ENCODE measurements at places on chromosomes 7 and 10.
A peak's percentile ranks its signal among the peaks of the same experiment; 100 is the strongest.

- DNase-seq = peak; percentile 98
Observed at GRCh38 chr10:114173921-114174694, at the start of gene CCDC186. CCDC186 (minus strand) TSS chr10:114174203; CDS start chr10:114163268, 10,935 bp downstream.

GRCh38 chr10:62231371-62231770 is 37.3 kb downstream of the RTKN2 start:
- no peak for DNase-seq

GRCh38 chr7:147423875-147424274 is 1166.7 kb upstream of the C7orf33 start:
- DNase-seq = no peak

DNA sequence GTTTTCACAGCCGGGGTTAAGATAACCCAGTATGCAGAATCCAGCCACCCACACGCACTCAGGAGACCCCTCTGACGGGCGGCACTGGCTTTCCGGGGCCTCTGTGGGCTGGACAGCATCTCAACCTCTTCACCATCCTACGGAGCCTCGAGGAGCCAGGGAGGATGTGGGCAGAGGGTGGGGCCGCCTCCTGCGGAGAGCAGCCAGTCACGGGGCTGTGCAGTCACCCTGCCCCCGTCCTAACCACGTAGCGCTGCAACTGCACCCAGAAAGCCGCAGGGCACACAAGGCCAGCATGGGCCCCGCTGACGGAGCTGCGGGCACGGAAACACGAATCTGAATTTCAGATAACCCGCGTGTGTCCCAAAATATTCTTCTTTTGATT is 270.3 kb downstream of the ELFN1 start:
- DNase-seq = peak; percentile 79

DNA sequence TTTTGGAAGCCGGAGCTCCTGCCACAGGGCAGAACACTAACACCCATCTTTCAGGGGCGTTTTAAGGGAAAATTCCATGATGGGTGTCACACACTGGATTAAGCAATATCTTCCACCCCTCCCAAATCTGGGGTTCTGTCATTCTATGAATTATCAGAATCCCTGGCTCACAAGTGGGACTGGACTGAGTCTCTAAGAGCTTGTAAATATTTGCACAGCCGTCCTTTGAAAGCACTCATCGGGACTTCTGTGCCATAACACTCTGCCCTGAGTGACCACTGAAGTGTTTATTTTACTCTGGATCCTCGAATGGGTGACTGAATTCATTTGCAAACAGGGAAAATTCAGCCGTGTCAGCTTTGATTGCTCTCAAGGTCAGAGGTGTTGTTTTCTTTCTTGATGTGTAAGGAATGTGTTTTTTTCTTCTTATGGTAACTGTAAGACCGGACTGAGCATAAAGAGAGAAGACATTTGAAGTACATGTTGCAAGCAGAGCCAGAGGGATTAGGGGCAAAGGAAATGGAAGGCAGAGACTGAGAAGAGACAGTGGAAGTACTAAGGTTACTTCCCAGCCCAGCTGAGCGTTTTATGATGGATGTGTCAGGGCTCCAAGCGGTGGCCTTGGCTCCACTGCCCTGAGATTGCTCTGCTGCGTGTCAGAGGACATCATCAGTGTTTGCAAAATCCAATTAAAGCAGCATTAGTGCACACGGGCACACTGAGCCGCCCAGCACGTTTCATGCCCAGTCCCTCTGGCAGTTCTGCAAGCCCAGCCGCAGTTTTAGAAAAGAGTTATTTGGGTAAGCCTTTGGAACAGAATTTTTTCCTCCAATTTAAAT is 17.7 kb upstream of the GTPBP4 start:
- no peak for DNase-seq

GRCh38 chr7:33743594-33743993 is 161.7 kb upstream of the BMPER start:
- DNase-seq = no peak

DNA sequence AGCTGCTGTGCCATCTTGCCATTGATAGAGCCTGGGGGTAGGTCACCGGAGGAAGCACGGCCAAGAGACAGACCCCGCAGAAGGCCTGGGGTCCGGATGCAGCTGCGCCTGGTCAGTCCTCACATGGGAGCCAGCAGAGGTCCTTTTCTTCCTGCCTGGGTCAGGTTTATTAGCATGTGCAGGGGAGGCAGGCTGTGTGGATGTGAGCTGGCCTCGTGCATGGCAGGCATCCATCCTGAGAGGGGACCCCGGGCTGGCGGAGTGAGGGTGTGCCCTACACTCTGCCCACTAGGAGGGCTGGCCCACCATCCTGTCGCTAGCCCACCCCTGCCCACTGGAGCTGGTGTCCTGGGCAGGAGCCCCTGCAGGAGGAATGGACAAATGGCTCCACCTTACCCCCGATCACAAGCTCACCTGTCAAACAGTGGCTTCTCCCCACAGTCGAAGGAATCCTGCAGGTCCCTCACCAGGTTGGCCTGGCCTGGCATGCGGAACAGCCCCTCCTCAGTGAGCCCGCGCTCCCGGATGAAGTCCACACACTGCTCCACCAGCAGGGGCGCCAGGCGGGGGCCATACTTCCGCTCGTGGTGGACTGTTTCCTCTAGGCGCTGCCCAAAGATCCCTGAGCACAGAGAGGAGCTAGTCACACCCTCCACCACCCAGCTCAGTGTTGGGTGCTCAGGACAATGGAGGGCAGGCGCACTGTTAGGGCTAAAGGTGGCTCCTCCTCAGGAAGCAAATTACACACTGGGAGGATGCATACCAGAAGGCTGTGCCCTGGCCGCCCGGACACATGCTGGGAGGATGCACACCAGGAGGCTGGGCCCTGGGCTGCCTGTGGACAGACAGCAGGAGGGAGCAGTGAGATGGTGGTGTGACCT is 145.4 kb downstream of the ARHGAP22 start:
- no peak for DNase-seq

DNA sequence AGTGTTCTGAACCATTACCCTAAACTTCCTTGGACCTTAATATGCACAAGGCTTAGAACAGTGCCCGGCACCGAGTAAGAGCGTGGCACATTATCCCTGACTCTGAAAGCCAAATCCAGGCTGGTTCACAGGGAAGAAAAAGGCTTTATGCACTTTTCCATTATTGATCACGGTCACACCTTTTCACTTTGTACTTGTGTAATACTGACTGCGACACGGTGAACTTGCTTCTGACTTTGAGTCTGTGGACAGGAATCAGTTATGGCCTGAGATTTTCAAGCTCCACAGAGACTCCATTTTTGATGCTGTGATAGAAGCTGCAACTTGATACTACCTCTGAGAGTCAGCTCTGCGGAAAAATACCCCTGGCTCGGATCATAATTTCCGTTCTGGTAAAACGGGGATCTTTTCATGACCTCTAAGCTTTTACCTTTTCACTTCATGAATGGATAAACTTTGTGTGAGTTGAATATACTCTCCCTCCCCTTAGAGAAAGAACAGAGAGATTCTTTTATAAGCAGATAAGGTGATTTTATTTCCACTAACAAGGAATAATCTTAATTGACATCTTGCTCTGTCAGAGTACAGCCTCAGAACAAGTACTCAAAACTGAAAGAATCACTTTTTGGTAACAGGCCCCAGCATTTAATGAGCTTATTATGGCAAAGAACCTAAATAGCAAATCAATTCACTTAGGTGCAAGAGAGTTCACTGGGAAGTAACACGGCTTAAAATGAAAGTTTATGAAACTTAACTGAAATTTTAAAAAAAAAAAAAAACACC is 88.8 kb downstream of the ELMO1 start:
- DNase-seq = no peak

DNA sequence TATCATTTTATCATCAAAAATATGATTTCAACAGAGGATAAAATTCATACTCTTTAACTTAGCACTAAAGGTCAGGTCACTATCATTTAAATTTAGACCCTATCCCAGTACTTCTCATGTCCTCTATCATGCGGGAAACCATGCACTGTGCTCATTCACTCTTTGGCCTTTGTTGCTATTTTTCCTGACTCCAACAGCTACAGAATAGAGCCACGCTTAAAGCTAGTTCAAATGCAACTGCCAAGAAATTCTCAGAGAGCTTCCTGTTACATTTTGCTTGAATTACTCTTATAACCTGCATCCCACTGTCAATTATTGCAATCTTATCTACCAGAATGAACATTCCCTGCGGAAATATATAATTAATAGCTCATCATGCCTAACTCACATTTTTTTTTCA is 58.3 kb downstream of the SEMA3A start:
- no peak for DNase-seq

- DNase-seq = no peak
Observed at GRCh38 chr10:70673929-70674559, 1.7 kb downstream of the ADAMTS14 start.

DNA sequence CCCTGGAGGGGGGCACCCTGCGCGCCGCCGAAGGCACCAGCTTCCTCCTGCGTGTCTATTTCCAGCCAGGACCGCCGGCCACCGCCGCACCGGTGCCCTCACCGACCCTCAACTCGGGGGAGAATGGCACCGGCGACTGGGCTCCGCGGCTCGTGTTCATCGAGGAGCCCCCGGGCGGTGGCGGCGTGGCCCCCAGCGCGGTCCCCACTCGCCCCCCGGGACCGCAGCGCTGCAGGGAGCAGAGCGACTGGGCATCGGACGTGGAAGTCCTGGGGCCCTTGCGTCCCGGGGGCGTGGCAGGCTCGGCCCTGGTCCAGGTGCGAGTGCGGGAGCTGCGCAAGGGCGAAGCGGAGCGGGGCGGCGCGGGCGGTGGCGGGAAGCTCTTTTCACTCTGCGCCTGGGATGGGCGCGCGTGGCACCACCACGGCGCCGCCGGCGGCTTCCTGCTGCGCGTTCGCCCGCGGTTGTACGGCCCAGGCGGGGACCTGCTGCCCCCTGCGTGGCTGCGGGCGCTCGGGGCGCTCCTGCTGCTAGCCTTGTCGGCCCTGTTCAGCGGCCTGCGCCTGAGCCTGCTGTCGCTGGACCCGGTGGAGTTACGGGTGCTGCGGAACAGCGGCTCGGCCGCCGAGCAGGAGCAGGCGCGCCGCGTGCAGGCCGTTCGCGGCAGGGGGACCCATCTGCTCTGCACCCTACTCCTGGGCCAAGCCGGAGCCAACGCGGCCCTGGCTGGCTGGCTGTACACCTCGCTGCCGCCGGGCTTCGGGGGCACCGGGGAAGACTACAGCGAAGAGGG is 594 bp downstream of the CNNM1 start:
- no peak for DNase-seq

- no peak for DNase-seq
Observed at GRCh38 chr7:35366167-35367155, 112.6 kb upstream of the TBX20 start.

- DNase-seq = no peak
Observed at GRCh38 chr7:117590191-117590590, 110.4 kb downstream of the CFTR start.

DNA sequence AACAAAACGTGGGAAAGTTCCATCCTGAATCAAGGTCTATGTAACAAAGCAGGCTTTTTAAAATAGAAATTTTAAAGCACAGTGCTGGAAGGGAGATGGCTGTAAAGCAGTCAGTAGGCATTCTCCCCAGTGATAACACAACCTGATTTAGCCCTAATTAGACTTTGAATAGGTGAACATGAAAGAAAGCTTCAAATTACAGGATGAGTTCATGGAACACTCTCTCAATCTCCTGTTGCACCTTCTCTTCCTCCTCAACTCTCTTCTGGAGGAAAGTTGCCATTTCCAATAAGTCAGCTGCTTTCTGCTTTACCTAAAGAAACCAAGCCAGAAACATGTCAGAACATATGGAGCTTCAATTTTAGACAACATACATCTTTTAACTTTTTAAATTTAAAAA is 20.1 kb downstream of the SFR1 start:
- no peak for DNase-seq

DNA sequence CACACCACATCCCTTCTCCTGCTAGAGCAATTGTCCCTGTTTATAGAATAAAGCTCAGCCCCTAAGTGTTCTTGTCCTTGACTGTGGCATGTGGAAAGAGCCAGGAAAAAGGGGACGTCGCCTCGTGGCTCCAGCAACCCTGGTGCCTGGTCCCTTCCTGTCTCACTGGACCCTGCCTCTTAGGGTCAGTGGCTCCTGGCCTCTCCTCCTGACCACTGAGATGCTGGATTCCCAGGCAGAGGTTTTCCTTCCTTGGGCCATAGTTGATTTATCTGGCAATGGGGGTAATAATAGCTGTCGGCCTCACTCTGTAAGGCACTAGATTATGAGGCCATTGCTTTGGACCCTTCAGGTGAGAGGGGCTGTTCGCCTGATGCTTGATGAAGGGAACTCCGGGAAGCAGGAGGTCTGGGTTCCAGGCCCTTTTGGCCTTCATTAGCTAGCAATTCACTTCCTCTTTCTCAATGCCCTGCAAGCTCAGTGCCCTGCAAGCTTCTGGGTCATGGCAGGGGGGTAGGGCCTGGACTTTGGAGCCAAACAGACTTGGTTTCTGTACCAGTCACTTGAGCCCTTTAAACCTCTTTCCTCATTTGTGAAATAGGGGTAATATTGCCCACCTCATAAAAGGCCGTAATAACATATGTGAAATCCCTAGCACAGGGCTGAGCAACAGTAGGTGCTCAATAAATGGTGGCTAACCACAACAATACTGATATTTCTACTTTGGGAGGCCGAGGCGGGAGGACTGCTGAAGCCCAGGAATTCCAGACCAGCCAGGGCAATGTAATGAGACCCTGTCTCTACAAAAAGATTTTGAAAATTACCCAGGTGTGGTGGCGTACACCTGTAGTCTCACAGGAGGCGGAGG is 1.1 kb downstream of the ASL start:
- peak; percentile 68 for DNase-seq

GRCh38 chr10:30959836-30960210 is 71.8 kb downstream of the ZNF438 start:
- DNase-seq = no peak

- no peak for DNase-seq
Observed at GRCh38 chr10:118689070-118689858, 65.5 kb downstream of the CACUL1 start.

DNA sequence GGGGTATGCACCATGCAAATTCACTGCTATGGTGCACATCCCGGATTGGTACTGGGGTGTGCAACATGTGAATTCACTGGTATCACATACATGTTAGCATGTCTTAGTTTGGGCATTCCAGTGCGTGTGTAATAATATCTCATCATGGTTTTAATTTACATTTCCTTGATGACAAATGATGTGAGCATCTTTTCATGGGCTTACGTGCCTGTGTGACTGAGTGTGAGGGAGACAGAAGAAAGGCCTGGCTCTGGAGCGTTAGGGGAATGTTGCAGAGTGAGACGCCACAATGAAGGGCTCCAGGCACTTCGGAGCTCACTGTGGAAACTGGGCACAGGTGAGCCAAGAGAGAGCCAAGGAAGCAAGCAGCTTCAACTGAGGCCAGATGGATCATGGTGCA is 162.6 kb downstream of the UBE2H start:
- no peak for DNase-seq

- no peak for DNase-seq
Observed at GRCh38 chr7:71707041-71707440, 575.1 kb downstream of the GALNT17 start.

DNA sequence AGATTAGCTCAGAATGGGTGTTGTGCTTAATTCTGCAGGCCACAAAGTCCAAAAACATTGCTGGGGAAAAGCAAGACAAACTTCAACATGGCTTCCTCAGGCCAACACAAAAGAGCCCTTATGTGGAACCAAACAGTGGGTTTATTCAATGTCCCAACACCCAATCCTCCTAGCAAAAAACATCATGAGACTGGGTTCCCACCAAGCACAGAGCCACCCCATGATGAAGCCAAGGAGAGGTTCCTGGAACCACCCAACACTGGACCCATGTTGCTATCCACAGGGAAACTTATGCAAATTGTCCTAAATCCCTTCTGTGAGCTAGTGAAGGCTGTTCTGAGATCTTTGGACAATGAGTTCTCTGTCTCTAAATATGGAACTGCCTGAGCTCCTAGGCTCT is 24.0 kb downstream of the SLC25A13 start:
- no peak for DNase-seq
